ENCODE measurements at places on chromosomes 13 and 19. TPM values are rescaled to one million over a fixed set of nuclear protein-coding genes. Genes with fewer than 3 reads are reported as not detected.

Gene KLHL1
- total RNA-seq: 0.16 TPM

Gene ZGLP1
- total RNA-seq: 22.1 TPM

Gene ICAM4
- total RNA-seq: 0.25 TPM

Gene SOX1
- total RNA-seq: 4.6 TPM

Gene DHDH
- 2.4 TPM for total RNA-seq

Gene KCNJ14
- total RNA-seq: 1.6 TPM

Gene FCAR
- total RNA-seq: not detected

Gene TRPM4
- total RNA-seq: 30.5 TPM

Gene ZNF296
- total RNA-seq: 6.7 TPM

Gene CACNG7
- 0.39 TPM for total RNA-seq

Gene CABP5
- total RNA-seq: 0.43 TPM

Gene OPA3
- total RNA-seq: 19.3 TPM

Gene ZC3H13
- 43.7 TPM for total RNA-seq

All from testis (tissue), 5 donors.